Activated T-cell treated with anti-CD3 and anti-CD28 coated beads for 4 hours (primary cell): ENCODE measurements at places on chromosomes 13 and 19.

DNA sequence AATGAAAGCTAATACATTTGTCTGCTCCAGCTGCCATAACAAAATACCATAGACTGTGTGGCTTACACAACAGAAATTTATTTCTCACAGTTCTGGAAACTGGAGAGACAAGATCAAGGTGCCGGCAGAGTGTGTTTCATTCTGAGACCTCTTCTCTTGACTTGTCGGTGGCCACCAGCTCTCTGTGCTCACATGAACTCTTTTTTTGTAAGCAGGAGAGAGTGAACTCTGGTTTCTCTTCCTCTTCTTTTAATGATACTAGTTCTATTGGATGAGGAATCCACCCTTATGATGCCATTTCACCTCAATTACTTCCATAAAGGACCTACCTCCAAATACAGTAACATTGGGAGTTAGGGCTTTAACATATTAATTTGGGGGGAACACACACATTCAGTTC, 11.7 kb downstream of the KCTD12 start:
- no peak for DNase-seq

DNA sequence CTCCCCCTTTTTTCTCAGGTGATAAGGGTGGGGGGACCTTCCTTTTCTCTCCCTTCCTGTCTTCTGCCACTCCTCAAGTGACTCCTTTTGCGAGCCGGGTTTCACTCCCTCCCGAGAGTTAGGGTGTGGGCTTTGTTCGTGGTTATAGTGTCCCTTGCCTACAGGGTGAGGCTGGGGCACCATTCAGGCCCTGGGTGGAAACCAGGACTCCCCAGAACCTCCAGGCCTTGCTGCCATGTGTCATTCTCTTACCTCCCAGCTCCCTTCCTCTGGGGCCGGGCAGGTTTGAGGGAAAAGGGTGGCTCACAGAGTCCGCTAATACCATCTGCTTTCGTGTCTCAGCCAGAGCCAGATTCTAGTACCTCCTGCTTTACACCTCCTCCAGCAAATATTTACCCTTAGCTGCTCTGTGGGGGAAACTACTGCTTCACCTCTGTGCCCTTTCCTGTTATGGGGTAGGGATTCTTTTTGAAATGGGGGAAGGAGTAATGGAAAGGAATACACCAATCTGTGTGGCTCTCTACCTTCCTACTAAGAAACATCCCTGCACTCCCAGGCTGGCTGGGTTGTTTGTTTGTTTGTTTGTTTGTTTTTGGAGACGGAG, 2.8 kb downstream of the ACTN4 start:
- no peak for DNase-seq

- DNase-seq, result no peak
These were observed 580.4 kb downstream of the UQCRFS1 start for GRCh38 chr19:28632371-28633080.

- no peak for DNase-seq
These were observed 24.0 kb downstream of the GGACT start for GRCh38 chr13:100564444-100565223.

GRCh38 chr19:3723883-3724282, 15.7 kb downstream of the TJP3 start:
- DNase-seq, result no peak

- no peak for DNase-seq
These were observed 32.9 kb upstream of the GTF3A start for GRCh38 chr13:27391471-27391870.

GRCh38 chr13:110638257-110638656, 22.9 kb downstream of the NAXD start:
- DNase-seq, result no peak

DNA sequence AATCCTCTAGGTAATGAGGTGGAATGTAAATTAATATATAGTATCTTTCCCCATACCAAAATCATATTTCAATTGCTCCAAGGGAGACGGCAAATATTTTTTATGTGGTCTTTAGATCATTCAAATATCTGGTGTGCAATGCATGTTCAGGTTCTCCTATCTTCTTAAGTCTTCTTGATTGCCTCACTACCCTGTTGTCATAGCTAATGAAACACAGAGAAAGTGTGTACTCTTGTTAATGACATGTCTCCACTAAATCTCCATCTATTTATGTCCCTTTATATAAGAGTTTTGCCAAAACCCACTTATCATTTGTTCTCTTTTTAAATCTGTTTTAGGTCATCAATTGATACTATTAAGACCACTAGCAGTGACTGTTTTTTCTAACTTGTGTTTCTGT, 6.6 kb downstream of the STARD13 start:
- DNase-seq, result no peak

DNA sequence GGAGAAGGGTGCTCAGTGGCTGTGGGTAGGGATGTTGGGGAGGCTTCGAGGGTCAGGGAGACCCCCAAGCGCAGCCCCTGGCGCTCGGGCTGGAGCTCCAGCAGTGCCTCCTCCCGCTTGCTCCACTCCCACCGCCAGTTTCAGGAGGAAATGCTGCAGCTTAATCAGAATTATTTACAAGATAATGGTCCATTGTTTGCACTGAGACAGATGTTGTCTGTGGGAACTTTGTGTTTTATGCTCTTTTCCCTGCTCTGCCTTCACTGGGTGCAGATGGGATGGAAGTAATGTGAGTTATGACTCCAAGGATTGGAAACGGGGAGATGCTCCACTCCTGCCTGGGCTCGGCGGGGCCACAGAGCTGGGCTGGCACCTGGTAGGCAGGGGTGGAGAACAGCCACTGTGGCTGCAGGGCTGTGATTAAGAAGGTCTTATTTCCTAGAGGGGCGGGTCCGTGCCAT, 192.4 kb downstream of the ZNF536 start:
- no peak for DNase-seq

DNA sequence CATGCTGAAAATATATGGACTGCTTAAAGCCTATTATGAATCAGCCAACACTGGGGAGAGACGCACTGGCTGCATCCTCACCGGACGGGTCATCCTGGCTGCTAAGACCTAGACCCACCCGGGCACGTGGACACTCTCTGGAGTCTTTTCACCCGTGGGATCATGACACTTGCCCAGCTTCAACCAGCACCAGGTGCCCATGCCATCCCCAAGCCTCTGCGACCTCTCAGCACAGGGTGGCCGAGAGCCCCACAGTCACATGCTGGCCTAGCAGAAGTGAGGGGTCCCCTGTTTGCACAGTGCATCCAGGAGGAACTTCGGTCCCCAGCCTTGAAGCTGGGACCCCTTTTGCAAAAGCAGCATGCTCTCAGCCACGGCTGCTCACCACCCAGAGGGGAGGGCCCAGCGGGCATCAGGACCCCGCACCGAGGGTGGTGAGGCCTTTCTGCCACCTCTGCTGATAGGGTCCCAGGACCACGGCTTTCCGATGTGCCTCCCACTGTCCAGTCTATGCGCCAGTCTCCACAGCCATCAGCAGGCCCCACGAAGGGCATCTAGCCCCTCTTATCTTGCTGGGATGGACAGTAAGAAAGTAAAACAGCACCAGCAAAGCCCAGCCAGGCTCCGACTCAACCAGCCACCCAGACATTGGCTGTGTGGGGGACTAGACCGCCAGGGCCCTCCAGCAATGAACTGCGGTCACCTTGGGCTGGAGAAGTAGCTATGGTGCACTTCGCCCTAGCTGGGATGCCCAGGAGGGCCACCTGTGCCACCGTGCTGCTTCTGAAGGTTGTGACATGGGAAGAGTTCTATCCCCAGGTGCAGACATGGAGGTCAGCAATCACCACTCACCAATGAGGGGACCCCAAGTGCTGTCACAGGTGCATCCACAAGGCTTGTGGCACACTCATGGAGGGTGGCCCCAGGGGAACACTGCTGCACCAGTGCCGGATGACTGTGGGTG, 73.1 kb downstream of the CEBPG start:
- DNase-seq, result no peak

- no peak for DNase-seq
These were observed 9.5 kb upstream of the MLNR start for GRCh38 chr13:49210669-49211068.
